NCI-H2029 treated with DMSO at 0.1 percent for 48 hours (cell line): ENCODE measurements at places on chromosomes 6 and 20.

GRCh38 chr6:40387127-40387870, 199.9 kb downstream of the LRFN2 start:
- DNase-seq, result no peak

DNA sequence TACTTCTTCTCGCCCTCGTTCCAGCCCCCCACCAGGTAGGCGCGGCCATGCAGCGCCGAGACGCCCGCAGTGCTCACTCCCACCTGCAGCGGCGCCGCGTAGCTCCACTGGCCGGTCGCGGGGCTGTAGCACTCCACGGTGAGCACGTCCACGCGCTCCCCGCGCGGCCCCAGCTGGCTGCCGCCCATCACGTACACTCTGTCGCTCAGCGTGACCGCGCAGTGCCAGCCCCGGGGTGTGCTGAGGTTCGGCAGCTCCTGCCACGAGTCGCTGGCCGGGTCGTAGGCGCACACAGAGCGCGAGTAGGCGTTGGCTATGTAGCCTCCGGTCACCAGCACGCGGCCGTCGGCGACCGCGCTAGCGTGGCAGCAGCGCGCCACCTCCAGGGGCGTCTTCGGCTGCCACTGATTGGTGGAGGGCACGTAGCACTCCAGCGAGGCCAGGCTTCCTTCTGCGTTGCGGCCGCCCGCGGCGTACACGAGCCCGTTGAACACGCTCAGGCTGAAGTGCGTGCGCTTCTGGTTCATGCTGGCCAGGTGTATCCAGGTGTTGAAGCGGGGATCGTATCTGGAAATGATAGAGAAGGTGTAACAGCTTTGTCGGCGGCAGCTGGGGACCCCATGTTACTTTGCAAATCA, 13.7 kb downstream of the KLHL31 start:
- DNase-seq, result peak; percentile 46

GRCh38 chr6:80488190-80488589, 381.7 kb downstream of the BCKDHB start:
- DNase-seq, result no peak

DNA sequence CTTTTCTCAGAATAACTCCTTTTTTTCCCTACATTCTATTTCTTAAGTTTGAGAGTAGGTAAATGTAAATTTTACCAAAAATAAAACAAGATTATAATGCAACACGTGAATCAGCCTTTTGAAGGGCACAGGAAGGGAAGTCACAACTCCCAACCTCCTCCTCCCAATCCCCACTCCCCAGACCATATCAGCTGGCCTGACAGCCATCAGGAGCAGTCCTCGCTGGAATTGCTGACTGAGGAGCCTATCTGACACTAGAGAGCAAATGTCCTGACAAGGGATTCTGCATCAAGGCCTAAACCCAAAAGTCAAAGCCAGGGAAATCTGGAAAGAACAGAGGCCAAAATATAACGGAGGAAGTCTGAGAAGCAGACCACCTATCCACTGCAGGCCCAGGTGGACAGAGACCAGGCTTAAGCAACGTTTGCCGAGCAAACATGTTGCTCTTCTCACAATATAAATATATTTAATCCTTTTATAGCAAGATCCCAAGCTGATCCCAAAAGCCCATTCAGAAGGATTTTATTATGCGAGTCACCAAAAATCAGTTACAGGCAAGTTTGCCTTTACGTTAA, 2.5 kb downstream of the RRAGD start:
- no peak for DNase-seq

DNA sequence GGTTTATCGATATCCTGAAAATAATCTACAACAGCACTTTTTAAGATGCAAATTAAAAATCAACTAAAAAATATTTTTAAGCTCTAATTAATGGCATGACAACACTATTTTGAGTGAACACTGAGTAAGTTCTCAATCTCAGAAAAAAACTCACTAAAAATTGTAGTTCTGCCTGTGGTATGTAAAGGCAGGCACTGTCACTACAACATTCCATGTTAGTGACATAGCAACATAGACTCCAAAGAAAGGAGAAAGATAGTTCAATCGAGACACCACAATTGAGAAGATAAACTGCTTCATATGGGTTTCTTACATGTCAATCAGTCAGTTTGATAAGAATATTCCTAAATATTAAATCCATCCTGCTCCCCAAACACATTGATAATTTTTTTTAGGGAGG, 38.0 kb downstream of the COL12A1 start:
- no peak for DNase-seq

DNA sequence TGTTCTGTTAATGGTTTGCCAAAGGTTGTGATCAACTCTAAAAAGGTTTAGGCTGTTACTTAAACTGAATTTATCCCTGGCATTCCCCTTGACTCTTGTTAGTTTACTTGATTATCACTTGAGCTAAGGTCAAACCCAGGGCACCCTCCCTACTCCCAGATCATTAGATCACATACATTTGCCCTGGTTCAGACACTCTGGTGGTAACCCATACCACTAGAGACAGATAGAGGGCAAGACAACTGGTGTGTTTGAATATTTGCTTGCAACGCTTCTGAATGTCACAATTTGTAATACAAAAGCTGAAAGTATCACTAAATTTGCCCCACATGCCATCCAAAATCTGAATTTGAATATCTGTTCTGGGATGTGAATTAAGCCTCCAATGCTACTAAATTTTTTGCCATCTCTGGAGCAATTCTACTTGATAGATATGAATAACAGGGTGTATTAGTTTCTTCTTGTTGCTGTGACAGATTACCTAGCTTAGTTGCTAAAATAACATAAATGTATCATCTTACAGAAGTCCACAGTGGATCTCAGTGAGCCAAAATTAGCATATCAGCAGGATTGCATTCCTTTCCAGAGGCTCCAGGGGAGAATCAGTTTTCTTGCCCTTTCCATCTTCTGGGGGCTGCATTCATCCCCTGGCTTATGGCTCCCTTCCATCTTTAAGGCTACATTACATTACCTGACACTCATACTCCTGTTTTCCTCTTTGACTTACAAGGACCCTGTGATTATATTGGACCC, 45.4 kb downstream of the FIG4 start:
- DNase-seq, result no peak

DNA sequence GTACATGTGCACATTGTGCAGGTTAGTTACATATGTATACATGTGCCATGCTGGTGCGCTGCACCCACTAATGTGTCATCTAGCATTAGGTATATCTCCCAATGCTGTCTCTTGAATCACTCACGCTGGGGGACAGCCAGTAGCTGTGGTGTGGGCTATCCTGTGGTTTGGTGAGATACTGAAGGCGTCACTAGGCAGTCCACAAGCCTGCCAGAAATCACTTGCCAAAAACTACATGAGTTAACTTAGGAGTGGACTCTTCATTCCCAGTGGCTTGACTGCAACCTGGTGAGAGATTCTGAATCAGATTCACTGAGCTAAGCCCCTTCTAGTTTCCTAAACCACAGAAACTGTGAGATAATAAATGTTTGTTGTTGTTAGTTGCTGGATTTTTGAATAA, 191.3 kb downstream of the TSHZ2 start:
- no peak for DNase-seq
